ENCODE measurements at places on chromosomes 5 and 9. TPM values are rescaled to one million over a fixed set of nuclear protein-coding genes. Genes with fewer than 3 reads are reported as not detected.

RNF183 gene
- total RNA-seq: not detected

- DNase-seq: no peak
These were observed 733 bp downstream of the ANGPTL2 start for GRCh38 chr9:127121628-127122175.

- DNase-seq: no peak
These were observed 280.4 kb downstream of the ZSWIM6 start for GRCh38 chr5:61612431-61612830.

GRCh38 chr5:102664616-102665335, 90.3 kb upstream of the PAM start:
- DNase-seq: no peak

ENHO gene
- not detected for total RNA-seq

- no peak for DNase-seq
These were observed 780 bp downstream of the CDC37L1 start for GRCh38 chr9:4680173-4680525.

- no peak for DNase-seq
These were observed 26.7 kb upstream of the ADAMTS2 start for GRCh38 chr5:179371681-179372680.

SGCD gene
- 8.2 TPM for total RNA-seq
